H7 (cell line): ENCODE measurements at places on chromosomes 2 and 18. TPM values are rescaled to one million over a fixed set of nuclear protein-coding genes. Genes with fewer than 3 reads are reported as not detected.

HRH4 gene
- total RNA-seq, result not detected in 2 replicates

IGFBP5 gene
- 2.9 and 10.2 TPM in 2 replicates for total RNA-seq

DNA sequence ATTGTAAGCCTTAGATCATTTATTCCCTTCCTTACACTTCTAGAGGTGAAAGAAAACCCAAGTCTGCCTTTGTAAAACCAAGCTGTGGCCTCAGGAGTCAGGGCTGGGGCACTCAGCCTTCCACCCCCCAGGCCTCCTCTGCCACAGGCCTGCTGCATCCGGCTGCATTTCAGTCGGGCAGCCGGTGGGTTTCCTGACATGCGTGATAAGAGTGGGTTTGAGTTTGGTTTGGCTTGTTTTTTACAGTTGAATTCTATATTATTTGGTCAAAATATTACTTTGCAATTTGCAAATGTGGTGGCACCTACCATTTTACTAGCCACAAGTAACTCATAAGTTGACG lies 42.4 kb downstream of the ADI1 start:
- no peak for DNase-seq

FRZB gene
- total RNA-seq, result 0.15 and 1.5 TPM in 2 replicates

DNA sequence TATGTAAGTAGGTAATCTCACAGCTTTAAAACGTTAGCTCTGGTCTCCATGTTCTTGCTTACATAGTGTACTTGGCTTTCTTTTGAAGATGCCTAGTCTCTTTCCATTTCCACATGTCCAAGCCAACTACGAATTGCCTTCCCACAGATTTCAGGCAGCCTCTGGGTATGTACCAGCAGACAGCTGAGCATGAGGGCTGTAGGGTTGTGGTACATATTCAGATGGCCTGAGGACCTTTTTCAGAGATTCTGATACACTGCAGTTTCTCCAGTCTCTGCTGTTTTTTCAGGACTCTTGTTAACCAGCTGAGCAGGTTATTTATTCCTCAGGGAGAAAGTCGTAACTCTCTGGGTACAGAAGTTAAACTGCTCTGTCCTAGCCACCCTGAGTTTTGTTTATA lies 3.1 kb upstream of the KCNJ13 start:
- no peak for DNase-seq

CXCR1 gene
- not detected in 2 replicates for total RNA-seq

DNA sequence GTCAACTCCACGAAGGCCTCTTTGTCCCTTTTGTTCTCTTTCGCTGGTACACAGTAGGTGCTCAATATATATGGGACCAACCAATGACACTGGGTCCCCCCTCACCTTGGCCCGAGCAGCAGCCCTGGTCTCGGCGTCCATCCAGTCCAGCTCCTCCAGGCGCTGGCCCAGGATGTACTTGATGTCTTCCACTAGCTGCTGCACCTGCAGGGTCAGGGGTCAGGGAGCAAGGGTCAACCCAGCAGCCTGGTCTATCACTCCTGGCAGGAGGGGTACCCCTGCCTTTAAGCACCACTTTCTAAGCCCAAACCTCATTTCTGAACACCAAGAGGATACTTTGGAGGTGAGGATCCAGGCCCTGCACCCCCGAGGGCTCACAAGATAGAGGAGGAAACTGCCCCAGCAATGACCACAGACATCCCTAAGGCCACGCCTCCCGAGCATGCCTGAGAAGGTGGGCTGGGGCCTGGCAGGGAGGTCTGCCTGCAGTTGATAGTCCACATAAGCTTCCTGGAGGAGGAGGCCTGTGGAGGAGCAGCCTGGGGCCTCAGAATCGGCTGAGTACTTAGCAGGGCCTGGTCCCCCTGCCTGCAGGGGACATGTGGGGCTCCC lies 4.2 kb downstream of the ECEL1 start:
- peak; percentile 43 for DNase-seq

- DNase-seq, result no peak
These were observed 445.7 kb upstream of the SLC14A2 start for GRCh38 chr18:45169610-45170009.

GRCh38 chr2:102399499-102400141 lies 23.3 kb upstream of the IL18RAP start:
- DNase-seq, result no peak

DNA sequence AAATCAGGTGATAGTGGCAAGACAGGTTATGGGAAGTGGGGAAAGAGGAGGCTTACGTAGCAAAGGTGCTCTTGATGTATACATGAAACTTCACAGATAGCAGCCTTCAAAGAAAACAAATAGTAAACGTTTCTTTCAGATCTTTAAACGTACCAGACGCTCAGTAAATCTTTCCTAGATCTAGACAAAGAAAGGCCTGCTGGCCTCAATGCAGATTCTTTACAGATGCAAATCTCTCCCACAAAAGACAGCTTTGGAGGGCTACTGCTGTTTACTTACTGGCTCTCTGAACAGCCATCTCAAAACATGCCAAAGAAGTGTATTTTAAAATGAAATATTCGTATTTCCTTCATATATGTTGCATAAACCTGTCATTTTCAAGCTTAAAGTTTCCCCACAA lies 1279.9 kb upstream of the NRXN1 start:
- DNase-seq, result peak; percentile 10

GRCh38 chr18:54616220-54616848 lies 25.3 kb downstream of the DYNAP start:
- no peak for DNase-seq

ERCC3 gene
- total RNA-seq, result 38.1 and 38.4 TPM in 2 replicates

- no peak for DNase-seq
These were observed 388.8 kb upstream of the CHAC2 start for GRCh38 chr2:53378791-53379190.

DNA sequence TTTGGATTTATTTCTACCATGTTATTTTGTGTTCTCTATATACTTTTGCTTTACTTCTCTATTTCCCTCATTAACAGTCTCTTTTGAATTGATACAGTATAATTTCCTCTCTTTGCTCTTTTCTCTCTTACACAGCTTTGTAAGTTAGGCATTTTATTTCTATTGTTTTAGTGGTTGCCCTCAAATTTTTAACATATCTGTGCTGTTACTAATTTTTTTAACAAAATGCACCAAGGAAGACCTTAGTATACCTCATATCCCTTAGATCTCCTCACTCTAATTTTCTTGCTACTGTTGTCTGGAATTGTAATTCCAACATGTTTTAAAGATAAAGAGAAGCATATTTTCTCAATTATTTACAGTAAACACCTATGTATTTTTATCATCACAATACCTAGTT lies 416.8 kb upstream of the SLC14A2 start:
- DNase-seq, result no peak

PLCL1 gene
- 0.21 and 0.22 TPM in 2 replicates for total RNA-seq

DNA sequence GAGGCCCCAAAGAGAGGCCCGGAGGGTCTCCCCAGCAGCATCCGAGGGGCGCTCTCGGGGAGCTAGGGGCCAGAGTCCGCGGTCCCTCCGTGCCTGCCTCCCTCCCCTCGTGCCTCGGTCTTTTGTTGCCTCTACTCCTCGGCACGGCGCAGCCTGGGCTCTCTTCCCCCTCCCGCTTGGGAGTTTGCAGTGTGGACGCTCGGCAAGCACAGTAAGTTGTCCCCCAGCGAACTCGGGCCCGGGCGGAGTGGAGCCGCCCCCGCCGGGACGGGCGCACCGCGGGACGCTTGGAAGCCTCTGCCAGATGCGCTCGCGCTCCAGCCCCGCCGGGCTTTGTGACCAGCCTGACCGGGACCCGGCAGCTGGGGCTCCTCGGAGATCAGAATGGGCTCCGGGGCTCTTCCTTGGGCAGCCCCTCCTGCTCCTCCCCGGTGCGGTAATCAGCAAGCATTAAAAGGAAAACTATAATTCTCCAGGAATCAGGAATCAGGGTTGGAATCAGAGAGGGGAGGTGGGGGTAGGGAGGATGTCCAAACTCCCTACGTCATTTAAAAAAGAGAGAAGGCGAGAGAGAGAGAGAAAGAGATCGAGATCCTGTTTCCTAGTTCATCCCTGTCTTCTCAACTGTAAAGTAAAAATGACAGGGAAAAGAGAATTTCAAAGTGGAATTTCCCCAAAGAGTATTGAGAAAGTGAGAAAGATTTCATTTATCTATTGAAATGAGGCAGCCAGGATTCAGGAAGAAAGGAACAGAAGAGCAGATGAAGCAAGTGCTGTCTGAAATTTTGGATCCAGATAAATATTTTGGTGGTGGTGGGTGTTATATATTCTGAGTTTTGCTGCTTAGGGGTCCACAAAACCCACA lies 786 bp upstream of the TMEM200C start:
- DNase-seq, result peak; percentile 82

- no peak for DNase-seq
These were observed 117.3 kb upstream of the ZFP36L2 start for GRCh38 chr2:43343573-43344304.

DNA sequence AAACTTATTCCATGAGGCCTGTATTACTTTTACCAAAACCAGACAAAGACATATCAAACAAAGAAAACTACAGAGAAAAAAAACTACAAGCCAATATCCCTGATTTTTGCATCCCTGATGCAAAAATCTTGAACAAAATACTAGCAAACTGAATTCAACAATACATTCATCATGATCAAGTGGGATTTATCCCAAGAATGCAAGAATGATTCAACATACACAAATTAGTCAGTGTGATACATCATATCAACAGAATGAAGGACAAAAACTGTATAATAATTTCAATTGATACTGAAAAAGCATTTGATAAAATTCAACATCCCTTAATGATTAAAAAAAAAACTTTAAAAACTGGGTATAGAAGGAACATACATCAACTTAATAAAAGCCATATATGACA lies 106.8 kb downstream of the SLC39A10 start:
- DNase-seq, result no peak

FLACC1 gene
- not detected in 2 replicates for total RNA-seq

DNA sequence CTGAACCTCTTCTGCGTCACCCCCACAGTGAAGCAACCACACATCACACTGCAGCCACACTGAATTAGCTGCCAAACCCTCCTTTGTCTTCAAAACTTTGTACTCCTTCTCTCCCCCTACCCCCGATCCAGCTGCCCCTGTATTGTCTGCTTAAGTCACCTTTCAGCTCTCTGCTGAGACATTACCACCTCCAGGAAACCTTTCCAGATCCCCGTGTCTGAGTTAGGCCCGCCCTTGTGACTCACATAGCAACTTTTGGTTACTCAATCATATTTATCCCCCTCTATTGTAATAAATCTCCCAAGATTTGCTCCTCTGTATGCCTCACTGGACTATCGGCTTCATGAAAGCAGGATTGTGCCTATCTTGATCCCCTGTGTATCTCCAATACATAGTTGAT lies 82.8 kb upstream of the CDCA7 start:
- DNase-seq, result no peak

DNA sequence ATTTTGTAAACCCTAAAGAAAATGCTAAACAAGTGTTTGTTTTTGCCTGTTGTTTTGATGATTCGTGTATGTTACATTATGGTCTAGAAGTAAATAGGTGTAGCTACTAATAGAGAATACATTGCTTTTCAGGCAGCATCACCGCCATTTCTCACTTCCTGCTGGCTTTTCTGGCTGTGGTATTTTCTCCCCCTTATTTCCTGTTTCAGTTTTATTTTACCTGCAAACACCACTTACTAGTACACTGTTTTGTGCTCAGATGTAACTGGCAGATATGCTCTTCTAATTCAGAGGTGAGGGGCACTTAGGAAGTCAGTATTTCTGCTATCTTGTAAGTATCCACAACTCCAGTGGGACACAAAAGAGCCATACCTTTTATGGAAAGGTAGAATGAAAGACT lies 38.1 kb upstream of the SLC3A1 start:
- no peak for DNase-seq

DNA sequence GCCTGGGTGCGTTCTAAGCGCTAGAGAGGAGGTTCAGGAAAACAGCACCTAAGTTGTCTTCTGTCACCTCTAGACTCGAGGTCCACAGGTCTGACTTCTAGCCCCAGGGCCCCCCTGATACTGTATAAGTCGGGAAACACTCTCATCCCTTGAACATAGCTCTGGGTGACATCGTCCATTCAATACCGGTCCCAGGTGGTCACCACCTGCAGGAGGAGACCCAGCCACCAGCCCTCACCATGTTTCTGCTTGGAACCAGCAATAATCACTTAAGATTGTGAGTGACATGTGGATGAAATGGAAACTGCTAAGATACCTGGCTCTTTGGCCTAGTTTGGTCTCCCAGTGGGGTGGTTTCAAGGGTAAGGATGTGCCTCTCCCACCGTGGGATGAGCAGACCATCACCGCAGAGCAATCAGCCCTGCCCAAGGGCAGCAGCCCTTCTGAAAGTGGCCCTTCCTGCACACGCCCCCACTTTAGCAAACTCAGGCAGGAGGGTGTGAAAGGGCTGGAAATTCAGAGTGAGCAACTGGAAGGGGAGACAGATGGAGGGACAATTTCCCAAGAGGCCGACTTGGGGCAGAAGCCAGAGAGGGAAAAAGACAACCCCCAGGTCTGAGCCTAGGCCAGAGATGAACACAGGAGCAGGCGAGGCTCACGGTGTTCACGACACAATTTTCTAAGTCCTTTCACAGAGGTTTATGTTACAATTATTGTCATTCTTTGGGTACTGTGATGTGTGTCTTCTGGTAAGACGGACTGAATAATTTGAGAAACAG lies 95.2 kb downstream of the ZNF516 start:
- DNase-seq, result peak; percentile 23

GRCh38 chr18:76803814-76804213 lies 18.5 kb upstream of the ZNF236 start:
- DNase-seq, result peak; percentile 87

DNA sequence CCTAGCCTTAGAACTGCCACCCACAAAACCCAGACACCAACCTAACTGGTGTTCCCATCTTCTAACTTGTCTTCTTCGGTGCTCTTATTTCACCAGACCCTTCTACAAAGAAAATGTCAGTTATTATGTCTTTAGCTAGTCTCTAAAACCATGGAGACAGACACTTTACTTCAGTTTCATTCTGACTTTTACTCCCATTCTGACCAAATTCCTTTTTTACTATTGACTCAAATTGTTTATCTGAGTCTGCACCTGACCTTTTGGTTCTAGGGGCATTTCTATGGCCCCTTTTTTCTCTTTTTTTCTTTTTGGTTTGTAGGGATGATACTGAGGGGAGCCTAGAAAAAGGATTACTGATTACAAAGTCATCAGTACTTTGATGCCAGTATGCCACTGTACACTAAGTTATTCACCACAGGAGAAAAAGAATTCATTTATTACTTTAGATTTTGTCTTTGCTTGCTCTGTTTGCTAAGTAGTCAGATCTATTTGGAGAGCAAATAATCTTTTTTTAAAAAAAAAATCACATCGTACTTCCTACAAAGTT lies 6.8 kb upstream of the SLC1A4 start:
- DNase-seq, result no peak

DNA sequence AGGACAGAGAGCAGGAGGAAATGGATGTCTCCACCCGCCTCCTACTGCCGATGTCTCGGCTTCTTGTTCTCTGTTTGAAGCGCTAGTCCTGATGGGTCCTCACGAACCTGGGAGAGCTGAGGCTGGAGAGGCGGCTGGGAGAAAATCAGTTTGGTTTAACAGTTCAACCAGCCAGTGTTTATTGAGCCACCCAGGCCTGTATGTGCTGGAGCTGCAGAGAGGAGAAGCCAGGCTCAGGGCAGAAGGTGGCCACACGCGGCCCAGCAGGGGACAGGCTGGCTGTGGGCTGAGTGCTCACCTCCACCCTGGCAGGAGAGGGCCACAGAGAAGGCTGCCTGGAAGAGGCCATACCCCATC lies 202.1 kb downstream of the CYP26B1 start:
- DNase-seq, result no peak
